Vein endothelial cell (primary cell): ENCODE measurements at places on chromosomes 3 and 15. TPM values are rescaled to one million over a fixed set of nuclear protein-coding genes. Genes with fewer than 3 reads are reported as not detected.

The AHSG gene
- total RNA-seq = not detected in 2 replicates

The PTPN23 gene
- total RNA-seq = 37.2 and 38.2 TPM in 2 replicates

The ABHD17C gene
- total RNA-seq = 6.5 and 8.6 TPM in 2 replicates

The STAC gene
- 0.57 and 0.98 TPM in 2 replicates for total RNA-seq

The MUC20 gene
- total RNA-seq = 0.38 and 2.0 TPM in 2 replicates

The SST gene
- not detected in 2 replicates for total RNA-seq

The MKRN2OS gene
- not detected in 2 replicates for total RNA-seq

The APH1B gene
- total RNA-seq = 14.4 and 17.8 TPM in 2 replicates
